Activated naive CD8-positive, alpha-beta T cell treated with anti-CD3 and anti-CD28 coated beads, Interleukin-2, amount 50 U/mL, for 16 hours (primary cell): ENCODE measurements at places on chromosomes 3 and 15.

GRCh38 chr3:129453732-129454131, 13.7 kb downstream of the IFT122 start:
- no peak for DNase-seq

GRCh38 chr15:45776772-45777171, 141.9 kb downstream of the SQOR start:
- DNase-seq: no peak

DNA sequence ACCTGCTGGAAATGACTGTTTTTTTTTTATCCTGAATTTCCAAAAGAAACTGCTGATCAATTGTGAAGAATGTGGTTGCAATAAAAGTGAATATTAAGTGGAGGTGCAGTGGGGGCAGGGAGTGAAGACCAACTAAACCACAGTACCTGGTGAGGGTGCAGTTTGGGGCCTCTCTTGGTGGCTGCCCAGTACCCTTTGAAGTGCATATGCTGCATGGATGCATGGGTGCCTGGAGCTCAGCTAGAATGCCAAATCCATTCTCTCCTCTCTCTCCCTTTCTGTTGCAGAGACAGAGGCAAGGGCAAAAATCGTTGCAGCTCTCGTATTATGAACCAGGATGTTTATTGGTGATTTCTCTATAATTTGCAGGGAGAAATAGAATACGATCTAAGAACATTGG, 420.5 kb upstream of the ONECUT1 start:
- no peak for DNase-seq

DNA sequence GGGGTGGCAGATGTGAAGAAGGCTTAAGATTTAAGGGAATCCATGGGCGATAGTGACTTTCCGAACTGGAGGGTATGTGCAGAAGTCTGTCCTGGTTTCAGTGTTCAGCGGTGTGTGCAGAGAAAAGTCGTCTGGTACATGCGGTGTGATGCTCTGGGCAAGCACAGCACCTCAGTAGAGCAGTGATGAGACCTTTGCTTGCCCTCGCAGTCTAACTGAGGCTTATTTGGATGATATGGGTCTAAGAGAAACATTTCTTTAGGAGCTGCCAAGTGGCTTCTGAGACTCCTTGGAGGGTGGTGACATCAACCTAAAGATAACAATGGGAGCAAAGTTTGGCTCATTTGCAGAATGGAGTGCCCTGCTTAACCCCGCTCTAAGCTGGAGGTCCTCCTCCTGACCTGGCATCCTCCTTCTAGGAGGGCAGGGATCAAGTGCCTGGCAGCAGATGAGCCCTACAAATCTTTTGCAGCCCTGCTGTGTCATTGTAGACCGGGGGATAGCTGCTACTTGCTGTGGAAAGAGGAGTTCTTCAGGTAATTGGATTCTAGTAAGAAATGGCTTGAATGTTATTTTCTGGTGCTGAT, 228.1 kb upstream of the AZI2 start:
- DNase-seq: no peak

GRCh38 chr3:177538750-177539730, 341.8 kb upstream of the TBL1XR1 start:
- no peak for DNase-seq

- DNase-seq: no peak
Measured at GRCh38 chr3:28613511-28614106, 265.0 kb upstream of the AZI2 start.

GRCh38 chr3:24793896-24794295, 299.2 kb upstream of the THRB start:
- DNase-seq: no peak

DNA sequence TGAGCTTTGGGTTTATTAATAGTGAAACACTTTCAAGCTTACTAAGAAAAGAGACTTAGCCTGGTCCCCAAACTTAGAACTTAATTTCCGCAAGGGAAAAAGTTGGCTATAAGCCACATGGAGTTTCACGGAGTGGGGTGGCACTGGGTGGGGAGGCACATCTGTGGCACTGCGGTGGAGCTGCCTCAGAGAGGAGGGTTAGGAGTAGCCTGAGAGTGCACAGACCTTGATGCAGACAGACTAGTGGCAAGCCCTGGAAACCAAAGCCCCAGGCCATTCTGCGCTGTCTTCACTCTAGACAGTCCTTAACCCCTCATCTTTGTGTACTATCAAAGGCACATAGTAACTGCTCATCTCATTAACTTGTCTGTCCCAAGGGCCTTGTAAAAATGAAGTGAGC, 22.0 kb downstream of the CXCR6 start:
- DNase-seq: no peak

GRCh38 chr15:78073046-78073787, 4.3 kb downstream of the TBC1D2B start:
- DNase-seq: no peak

DNA sequence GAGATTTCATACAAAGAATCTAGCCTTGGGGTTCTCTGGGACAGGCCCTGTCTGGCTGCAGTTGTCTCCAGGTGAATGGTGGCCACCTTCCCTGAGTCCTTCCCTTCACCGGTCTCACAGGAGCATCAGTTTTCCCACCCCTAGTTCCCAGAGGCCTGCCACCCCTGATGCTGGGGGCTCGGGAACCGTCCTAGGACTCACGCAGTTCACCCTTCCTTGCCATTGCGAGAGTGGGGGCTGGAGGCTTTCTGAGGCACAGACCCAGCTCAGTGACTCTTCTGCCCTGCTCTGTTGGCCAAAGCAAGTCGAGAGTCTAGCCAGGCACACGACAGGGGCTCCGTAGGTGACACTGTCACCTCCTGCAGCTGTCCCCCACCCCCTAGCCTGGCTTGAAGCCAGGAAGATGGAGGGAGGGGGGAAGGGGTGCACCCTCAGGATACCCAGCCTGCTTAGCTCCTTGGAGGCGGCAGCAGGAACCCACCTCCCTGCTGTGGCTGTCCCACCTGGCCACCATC, 130.3 kb downstream of the NUP210 start:
- DNase-seq: no peak

DNA sequence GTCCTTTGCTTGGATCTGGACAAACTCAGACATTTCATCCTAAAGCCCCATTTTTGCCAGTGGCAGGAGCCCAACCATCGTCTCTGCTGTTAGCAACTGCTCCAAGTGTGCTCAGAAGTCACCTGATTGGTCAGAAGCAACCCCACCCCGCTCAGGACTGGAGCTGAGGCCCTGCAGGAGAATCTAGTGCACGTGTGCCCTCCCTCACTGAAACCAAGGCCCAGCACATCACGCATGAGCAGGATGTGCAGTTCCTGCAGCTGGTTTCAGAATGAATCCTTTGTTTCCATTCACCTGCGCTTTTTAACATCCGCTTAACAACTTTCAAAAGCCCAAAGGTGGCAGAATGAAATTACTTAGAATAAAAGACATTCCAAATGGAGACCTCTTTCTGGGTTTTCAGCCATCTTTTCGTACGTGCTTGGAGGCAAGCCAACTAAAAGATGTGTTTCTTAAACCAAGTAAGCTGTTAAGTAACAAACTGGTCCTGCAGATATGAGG, 81.2 kb downstream of the SRGAP3 start:
- no peak for DNase-seq

- no peak for DNase-seq
Measured at GRCh38 chr15:60091157-60091556, 87.0 kb downstream of the FOXB1 start.
